ENCODE measurements at places on chromosomes 3 and 15.

- no peak overlapping the region for H3K27ac ChIP-seq
- no peak for DNase-seq
- no peaks in the 10 kb centered on the region for H3K36me3 ChIP-seq
- no peaks in the 10 kb centered on the region for H3K4me1 ChIP-seq
Observed at GRCh38 chr3:141123677-141124410, 72.7 kb downstream of the SPSB4 start.

GRCh38 chr3:28286595-28286994, 45.2 kb downstream of the CMC1 start:
- peaks cover 23% of the 10 kb centered on the region for H3K4me1 ChIP-seq
- no peaks in the 10 kb centered on the region for H3K27me3 ChIP-seq
- no peak overlapping the region for H3K4me3 ChIP-seq
- H3K27ac ChIP-seq: no peak overlapping the region

DNA sequence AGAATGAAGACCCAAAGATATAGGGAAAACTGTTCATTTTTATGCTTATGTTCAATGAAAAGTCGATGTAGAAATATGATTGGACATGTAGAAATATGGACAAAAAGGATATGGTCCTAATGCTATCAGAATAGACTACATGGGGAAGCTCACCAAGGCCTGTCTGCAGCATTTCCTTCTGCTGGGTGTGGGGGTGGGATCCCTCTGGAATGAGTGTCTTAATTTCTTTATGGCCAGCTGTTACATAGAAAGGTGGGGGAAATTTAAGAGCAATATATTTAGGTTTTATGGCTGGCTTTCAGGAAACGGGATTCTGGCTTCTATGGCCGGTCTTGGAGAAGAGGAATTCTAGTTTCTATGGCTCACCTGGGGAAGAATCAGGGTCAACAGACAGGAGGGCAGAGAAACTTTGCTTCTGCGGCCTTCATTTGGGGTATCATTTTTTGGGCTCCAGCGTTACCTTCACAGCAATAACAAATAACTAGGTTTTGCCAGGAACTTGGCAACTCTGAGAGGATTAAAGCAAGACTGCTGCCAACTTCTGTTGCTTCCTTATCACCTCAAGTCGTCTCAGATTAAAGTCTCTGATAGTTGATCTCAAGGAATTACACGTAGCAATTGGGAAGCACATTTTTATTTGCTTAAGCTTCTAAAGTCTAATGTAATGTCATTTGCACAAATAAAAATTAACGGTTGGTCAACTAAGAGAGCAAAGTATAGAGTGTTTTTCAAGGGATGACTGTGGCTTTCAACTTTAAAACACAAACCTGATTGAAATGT, 57.0 kb upstream of the GATM start:
- no peak for DNase-seq
- H3K27ac ChIP-seq: no peak overlapping the region
- H3K4me1 ChIP-seq: no peaks in the 10 kb centered on the region
- H3K36me3 ChIP-seq: no peaks in the 10 kb centered on the region

- no peak overlapping the region for H3K27ac ChIP-seq
- H3K4me1 ChIP-seq: no peaks in the 10 kb centered on the region
- no peak overlapping the region for H3K4me3 ChIP-seq
Observed at GRCh38 chr3:65785065-65785645, 253.6 kb downstream of the MAGI1 start.

DNA sequence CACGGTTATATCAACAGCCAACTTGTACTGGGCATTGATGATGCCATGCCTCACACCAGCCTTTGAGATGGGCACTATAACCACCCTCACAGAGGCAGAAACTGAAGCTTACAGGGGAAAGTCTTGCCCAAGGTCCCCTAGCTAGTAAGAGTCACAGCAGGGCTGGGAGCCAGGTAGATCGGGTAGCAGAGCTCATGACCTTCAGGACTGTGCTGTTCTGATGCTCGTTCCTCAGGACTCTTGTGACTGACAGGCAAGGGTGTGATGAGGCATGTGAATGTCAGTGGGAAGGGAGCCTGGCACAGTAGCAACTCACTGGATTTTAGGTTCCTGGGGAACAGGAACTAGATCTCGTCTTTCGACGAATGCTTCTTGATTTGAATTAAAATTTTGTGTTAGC, 65.7 kb downstream of the RLBP1 start:
- peaks cover 5% of the 10 kb centered on the region for H3K4me1 ChIP-seq
- H3K27me3 ChIP-seq: no peaks in the 10 kb centered on the region
- peaks cover 35% of the 10 kb centered on the region for H3K36me3 ChIP-seq
- H3K4me3 ChIP-seq: no peak overlapping the region

GRCh38 chr3:97810779-97811390, 10.9 kb upstream of the CRYBG3 start:
- no peak overlapping the region for H3K4me3 ChIP-seq
- H3K27me3 ChIP-seq: peaks cover 17% of the 10 kb centered on the region
- H3K27ac ChIP-seq: no peak overlapping the region
- H3K36me3 ChIP-seq: no peaks in the 10 kb centered on the region

- no peak overlapping the region for H3K27ac ChIP-seq
- H3K4me3 ChIP-seq: no peak overlapping the region
- DNase-seq: no peak
- H3K4me1 ChIP-seq: peaks cover 19% of the 10 kb centered on the region
- H3K36me3 ChIP-seq: peaks cover under 1% of the 10 kb centered on the region
Observed at GRCh38 chr3:143362115-143362991, 242.8 kb downstream of the CHST2 start.

DNA sequence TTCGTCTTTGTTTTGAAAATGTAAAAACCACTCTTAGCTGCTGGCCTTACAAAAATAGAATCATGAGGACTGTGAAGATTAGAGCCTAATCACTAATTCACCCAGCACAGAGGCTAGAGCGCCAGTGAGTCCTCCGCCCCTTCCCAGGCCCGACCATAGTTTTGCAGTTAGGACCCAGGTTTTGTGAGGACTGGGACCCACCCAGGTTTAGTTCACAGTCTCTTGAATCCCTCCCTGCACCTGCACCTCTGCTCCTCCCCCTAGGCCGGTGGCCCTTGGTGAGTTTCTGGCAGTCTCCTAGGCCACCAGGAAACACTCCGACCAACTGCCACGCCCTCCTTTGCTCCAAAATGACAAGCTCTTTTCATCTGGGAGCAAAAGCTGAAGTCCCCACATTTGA, 136.0 kb upstream of the CCDC54 start:
- peaks cover 11% of the 10 kb centered on the region for H3K27me3 ChIP-seq
- no peaks in the 10 kb centered on the region for H3K36me3 ChIP-seq
- H3K4me1 ChIP-seq: peaks cover 9% of the 10 kb centered on the region

DNA sequence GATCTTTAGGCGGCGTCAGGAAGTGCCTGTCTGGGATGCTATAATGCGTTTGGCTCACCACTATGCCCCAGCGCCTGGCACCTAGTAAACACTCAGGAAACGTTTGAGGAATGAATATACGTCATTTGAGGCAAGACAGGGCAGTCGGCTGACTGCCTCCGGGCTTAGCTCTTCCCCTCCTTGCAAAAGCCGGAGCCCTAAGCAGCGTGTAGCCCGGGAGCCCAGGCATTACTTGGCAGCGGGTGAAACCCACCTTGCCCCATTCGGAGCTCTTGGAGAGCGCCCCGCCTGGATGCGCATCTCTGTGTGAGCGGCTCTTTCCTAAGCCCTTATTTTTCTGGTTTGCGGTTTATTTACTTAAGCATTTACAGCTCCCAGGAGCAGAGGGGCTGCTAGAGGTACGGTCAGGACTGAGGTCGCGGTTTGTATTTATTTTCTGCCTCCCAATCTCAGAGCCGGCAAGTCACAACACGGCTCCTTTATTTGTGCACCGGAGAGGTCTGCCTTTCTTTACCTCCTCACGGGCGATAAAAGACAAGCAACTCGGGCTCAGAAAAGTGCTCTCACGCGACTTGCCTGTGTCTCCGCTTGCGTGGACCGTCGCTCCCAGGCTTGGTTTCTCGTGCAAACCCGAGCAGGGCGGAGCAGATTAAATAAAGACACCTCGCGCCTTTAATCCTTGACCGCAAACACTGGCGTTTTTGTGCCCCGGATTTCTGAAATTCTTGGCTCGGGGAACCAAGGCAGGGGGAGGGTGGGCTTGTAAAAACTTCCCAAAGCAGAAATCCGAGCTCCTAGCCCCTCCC, 737 bp upstream of the ITPR1 start:
- DNase-seq: peak; percentile 29
- H3K36me3 ChIP-seq: peaks cover 27% of the 10 kb centered on the region

- H3K4me3 ChIP-seq: no peak overlapping the region
- peaks cover 49% of the 10 kb centered on the region for H3K4me1 ChIP-seq
- H3K36me3 ChIP-seq: peaks cover 15% of the 10 kb centered on the region
- H3K27me3 ChIP-seq: no peaks in the 10 kb centered on the region
- DNase-seq: no peak
- H3K27ac ChIP-seq: no peak overlapping the region
Observed at GRCh38 chr3:11606090-11606784, 37.5 kb downstream of the VGLL4 start.

GRCh38 chr3:51816723-51817122, 37.7 kb upstream of the IQCF6 start:
- no peaks in the 10 kb centered on the region for H3K4me1 ChIP-seq
- DNase-seq: no peak
- no peaks in the 10 kb centered on the region for H3K36me3 ChIP-seq
- H3K27ac ChIP-seq: no peak overlapping the region

DNA sequence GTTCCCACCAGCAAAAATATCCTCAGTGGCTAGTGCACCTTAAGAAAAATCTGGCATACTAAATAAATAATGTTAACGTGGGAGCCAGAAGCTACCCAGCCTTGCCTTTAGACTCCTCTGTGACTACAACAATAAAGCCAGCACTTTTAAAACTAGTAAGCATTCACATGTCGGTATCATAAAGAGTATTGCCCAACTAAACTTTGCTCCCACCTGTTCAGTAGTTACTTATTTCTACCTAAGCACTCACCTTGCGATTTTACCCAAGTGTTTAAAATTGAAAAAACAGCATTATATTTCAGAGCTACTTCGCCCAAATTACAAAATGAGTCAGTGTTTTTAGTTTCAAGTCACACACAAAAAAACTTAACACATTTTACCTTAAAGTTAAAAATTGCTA, 12.8 kb downstream of the ALDH1L1 start:
- no peaks in the 10 kb centered on the region for H3K4me1 ChIP-seq
- no peak overlapping the region for H3K27ac ChIP-seq
- H3K36me3 ChIP-seq: no peaks in the 10 kb centered on the region
- H3K27me3 ChIP-seq: peaks cover 11% of the 10 kb centered on the region
- no peak for DNase-seq
- H3K4me3 ChIP-seq: no peak overlapping the region

DNA sequence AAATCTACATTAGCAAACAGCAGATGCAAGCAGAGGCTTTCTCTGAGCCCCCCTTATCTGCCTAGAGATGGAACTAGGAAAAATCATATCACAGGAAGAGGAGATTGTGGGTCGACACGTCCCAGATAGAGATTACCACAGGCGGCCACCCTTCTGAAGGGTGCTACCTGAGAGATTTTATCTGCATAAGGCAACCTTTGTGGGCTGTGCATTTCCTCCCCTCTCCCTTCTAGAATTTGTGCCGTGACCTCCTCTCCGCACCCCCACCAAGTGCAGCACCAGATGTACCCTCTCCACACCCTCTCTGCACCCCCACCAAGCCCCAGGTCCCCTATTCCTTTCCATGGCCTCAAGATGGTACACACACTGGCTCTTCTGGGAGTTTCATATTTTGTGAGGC, 27.4 kb downstream of the METTL6 start:
- no peak overlapping the region for H3K27ac ChIP-seq
- H3K4me3 ChIP-seq: no peak overlapping the region
- no peaks in the 10 kb centered on the region for H3K36me3 ChIP-seq
- DNase-seq: no peak
- peaks cover 15% of the 10 kb centered on the region for H3K4me1 ChIP-seq

- no peaks in the 10 kb centered on the region for H3K36me3 ChIP-seq
- H3K27me3 ChIP-seq: no peaks in the 10 kb centered on the region
- no peak overlapping the region for H3K4me3 ChIP-seq
- no peak overlapping the region for H3K27ac ChIP-seq
- H3K4me1 ChIP-seq: no peaks in the 10 kb centered on the region
Observed at GRCh38 chr3:115325539-115325938, 178.5 kb upstream of the ZBTB20 start.
